ENCODE measurements at places on chromosomes 1 and 21.

DNA sequence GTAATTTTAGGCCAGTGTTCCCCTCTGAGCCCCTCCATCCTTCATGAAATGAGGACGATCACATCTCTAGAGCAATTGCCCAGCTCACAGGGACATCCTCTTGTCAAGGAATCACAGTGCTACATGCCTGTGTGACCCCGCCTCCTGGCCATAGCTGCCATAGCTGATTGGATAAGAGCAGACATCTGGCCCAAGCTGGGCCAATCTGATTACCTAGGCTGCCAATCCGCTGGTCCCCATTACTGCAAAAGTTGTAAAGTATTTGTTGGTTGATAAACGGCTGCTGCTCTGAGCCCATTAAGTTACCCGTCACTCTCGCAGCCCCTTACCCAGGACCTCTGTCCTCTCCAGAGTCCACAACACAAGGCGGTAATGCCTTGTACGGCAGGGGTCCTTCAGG is 8.3 kb downstream of the NT5C1A start:
- DNase-seq, result no peak

DNA sequence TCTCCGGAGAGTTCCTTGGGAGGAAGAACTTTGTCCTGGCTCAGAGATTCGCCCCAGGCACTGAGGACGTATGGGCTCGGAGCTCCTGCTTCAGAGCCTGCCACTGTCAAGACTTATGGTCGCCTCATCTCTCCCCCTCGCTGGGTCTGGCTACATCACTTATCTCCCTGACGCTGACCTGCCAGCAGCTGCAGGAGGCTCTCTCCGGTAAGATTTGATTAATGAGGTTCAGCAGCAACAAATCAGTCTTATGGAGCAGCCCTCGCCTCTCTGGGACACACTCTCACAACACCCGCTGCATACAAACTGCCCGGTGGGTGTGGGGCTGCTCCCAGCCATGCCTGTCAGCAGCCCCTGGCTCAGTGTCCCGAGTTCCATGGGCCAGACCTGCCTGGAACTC is 297.8 kb downstream of the RRAGC start:
- no peak for DNase-seq

DNA sequence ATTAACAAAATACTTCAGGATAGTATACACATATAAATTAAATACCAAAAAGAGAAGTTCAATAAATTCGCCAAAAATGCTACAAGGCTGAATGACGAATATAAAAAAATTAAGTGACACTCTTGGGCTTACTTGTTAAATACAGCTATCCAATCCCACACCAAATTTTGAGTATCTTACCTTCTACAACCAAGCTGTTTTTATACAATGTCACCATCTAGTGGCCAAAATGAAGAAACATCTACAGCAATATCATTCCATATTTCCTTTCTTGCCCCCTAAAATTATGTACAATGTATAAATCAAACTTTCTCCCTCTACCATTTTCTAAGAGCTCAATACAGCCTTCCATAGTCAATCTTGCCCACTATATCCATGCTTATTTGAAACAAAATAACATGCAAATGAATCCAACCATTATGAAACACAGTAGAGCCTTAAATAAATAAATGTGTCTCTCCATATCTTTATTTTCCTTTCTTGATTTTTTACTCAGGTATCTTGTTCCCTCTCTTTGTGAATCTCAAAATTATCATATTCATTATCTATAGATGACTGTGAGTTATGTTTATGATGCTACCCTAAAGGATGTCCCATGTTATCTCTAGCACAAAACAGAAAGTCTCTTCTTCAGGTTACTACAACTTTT is 86.3 kb downstream of the ACBD6 start:
- no peak for DNase-seq

DNA sequence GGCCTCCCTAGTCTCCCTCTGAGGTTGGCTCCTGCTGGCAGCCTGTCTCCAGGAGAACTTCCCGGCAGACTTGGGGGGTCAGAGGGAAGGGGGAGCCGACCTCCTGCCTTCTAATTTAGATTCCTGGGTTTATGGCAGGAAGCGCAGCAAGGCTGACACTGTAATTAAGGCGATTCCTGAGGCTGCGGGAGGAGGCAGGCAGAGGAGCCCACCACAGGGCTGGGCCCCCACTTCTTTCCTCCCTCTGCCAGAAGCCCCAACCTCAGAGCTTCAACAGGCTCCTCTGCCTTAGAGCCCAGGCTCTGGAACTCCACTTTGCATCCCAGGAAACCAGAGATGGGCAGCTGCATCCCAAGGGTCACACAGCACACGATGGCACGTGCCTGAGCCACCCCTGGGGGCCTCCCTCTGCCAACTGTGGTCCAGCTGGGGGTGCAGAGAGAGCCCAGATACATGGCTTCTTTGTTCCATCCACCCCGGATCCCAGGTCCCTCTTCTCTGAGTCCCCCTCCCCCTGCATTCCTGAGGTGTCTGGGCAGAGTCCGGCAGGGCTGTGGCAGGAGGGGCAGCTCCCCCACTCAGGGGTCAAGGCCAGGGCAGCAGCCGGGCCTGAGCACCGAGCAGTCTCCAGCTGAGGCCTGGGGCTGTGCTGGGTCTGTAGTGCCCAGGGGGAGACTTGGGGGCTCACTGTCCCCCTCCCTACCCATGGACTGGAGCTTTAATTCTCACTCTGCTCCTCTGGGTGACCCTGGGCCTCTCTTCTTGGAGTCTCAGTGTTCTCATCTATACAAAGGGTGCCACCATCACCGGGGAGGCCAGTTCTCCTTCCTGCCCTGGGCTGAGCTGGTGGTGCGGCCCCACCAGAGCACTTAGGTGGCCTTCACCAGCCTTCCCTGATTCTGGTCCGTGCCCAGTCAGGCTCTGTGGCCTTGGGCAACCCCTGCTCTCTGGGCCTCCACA is 39.4 kb upstream of the FAM131C start:
- no peak for DNase-seq

DNA sequence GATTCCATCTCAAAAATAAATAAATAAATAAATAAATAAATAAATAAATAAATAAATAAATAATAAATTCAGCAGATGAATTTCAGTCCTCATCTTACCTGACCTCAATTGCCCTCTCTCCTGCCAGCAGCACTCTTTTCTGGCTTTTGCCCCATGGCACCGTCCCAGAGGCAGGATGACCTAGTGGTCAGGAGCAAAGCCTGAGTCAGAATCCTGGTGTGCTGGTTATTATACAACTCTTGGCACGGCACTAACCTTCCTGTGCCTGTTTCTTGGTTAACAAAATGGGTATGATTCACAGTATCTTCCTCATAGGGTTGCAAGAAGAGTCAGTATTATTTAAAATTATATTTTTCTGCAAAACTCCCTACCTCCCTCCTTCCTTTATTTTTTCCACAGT is 43.0 kb downstream of the NKAIN1 start:
- DNase-seq, result no peak

GRCh38 chr1:17941431-17942189 is 166.0 kb upstream of the IGSF21 start:
- no peak for DNase-seq

GRCh38 chr1:41915786-41916571 is 2.7 kb downstream of the HIVEP3 start:
- no peak for DNase-seq

DNA sequence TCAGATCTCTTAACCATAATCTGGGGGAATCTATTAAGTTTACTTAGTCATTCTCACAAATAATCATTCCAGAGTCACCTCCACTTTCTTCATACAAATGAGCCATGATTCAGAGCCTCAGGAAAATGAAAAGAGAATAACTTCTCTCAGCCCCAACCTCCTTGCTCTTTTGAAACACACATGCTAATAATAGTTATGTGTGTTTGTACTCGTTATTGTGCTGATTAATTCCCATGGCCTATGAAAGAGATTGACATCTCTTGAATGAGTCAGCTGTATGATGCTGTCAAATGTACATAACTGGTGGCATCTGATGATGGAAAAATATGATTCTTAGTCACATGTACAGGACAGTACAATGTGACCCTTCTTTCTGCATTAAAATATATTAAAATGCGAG is 41.5 kb downstream of the DTL start:
- DNase-seq, result no peak

GRCh38 chr1:10881046-10881445 is 84.6 kb upstream of the CASZ1 start:
- DNase-seq, result no peak

GRCh38 chr1:3919706-3920105 is 19.6 kb upstream of the C1orf174 start:
- no peak for DNase-seq

DNA sequence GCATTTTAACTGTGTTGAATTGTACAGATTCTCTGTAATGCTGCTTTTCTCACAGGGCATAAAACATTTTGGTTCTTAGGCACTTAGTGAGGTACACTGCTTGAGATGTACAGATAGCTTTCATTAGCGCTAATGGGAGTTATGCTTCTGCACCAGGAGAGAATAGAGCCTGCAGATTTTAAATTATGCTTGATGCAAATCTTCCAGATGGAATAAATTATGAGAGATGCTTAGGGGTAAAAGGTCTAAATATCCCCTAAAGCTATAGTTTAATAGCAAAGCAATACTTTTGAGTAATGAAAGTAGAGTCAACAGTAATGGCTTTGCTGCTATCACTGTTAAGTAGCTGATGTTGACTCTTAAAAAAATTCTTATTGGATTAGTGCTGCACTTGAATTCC is 248.9 kb downstream of the S1PR1 start:
- DNase-seq, result no peak

DNA sequence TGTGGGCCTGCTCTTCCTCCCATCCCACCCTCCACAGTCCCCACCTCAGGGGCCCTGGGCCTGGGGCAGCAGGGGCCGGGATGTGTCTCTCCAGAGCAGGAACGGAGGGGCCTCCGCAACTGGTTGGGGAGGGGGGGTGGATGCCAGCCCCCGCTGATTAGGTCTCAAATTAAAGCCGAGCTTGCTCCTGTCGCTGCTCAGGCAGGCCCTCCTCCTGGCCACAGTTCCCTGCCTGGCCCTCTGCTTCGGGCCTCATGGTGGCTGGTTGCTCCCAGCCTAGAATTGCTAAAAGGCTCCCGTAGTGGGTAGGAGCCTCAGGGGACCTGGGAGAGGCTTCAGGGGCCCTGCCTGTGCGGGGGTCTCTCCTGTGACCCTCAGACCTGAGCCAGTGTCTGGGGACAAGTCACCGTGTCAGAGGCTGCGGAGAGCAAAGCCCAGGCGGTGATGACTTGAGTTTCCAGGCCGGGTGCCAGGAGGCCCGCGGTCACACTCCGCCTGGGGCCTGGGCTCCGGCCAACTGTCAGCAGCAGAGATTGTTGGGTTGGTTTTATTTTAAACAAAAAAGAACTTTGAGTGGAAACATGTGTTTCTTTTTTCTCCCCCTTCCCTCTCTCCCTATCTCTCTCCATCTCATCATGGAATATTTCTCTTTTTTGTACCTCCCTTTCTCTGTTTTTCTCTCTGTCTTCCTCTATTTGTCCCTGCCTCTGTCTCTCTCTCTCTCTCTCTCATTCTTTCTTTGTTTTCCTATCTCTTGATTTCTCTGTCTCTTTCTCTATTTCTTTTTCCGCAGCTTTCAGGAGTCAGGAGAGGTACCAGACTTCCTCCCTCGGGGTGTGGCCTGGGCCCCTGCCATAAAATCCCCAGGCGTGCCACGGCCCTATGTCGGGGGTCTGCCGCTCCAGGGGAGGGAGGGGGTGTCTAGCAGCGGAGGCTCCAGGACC is 20.0 kb upstream of the EPHA2 start:
- no peak for DNase-seq

- DNase-seq, result peak; percentile 22
Observed at GRCh38 chr1:189708674-189709073, 769.0 kb downstream of the BRINP3 start.

DNA sequence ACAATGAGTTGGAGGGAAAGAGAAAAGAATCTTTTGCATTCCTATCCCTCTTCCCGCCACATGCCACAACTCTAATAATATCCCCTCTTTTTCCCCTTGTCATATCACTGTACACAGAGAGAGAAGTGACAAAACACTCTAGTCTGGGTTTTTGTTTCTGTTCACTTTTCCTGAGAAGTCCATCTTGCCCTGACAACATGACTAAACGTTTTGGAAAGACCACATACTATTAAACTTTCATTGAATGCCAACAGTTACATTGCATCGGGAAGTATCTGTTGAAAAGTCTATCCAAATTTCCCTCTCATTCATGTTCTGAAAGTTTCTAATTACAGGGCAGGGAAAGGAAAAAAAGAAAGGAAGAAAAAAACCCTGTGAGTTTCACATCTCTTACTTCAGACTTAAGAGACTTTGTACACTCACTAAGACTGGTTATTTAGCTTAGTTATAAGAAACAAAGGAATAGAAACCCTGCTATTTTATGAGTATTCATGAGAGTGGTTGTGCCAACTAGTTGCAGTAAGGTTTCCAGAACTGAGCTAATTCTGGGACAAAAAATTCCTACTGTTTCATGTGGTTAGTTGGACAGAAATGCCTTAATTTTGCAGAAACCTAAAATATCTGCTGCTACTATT is 16.9 kb downstream of the PLA2G4A start:
- DNase-seq, result no peak

DNA sequence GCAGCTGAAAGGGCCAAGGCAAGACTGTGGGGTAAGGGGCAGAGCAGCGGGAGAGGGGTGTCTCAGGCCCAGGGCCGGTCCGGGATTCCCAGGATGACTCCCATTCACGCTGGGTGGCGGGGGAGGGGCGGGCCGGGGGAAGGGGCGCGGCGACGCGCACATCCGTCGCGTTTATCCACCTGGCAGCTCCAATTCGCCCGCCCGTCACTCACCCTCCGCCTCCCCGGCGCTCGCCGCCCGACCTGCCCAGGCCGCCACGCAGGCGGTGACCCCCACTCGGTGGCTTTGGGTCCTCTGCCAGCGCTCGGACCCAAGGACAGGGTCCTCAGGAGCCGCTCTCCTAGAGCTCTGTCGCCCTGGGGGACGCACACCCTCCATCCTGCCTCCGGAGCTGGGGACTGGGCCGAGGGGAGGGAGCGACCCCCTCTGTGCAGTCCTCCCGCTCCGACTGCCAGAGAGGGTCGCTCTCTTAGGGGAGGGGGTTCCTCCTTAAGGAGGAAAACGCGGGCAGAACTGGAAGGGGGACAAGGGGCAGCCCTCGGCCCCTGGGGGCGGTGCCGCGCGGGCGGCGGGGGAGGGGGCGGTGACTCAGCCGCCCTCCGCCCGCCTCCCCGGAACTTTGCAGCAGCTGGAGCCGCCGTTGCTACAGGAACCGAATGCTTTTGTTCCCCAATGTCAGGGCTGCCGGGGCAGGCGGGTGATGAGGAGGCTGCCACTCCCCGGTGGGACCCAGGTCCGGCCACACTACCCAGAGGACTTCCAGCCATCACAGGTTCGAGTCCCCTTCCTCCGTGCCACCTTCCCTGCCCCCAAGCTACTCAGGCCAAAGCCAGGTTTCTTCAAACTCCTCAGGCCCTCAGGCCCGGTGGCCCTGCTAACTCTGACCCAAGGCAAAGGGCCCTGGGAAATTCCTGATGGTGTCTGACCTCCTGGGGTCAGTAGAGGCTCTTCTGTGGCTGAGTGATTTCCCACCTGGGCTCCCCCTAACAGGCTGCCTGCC is 3.4 kb downstream of the ADGRB2 start:
- DNase-seq, result peak; percentile 64

DNA sequence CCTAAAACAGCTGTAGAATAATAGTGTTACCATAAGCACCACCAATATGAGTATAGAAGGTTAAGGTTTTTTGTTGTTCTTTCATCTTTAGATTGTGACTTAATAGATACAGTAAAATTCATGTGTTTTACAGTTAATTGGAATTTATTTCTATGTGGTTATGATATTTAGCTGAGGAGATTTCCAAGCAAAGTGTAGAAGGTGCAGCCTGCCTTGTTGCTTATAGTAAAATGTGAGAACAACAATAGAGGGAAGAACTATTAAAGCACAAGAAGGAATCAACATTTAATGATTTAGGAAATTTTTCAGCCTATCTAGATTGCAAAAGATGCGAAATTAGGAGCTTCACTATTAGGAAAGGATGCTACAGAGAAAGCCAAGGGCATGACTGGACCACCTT is 47.9 kb downstream of the DESI2 start:
- no peak for DNase-seq

- no peak for DNase-seq
Observed at GRCh38 chr1:190747704-190748103, 270.0 kb upstream of the BRINP3 start.
